Stimulated activated CD4-positive, alpha-beta T cell treated with anti-CD3 and anti-CD28 coated beads, Interleukin-1b, Interleukin-23, amount 100 ng/mL, for 48 hours (primary cell): ENCODE measurements at places on chromosomes 5 and 9.

DNA sequence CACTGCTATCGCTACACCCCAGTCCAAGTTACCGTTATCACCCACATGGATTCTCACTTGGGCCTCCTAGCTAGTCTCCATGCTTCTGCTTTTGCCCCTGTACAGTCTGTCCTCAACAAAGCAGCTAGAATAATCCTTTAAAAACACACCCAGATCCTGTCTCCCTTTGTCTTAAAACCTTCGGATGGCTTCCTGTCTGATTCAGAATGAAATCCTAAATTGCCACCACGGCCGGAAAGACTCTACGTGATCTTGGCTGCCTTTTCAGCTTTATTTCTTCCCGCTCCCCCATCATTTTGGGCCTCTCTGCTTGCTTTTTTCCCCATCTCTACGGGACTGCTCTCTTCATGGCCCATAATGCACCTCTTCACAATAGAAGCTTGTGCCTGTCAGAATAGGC lies 33.4 kb downstream of the GDNF start:
- DNase-seq = no peak

GRCh38 chr5:111488353-111488752 lies 24.0 kb downstream of the STARD4 start:
- no peak for DNase-seq

GRCh38 chr9:114853071-114853855 lies 47.4 kb upstream of the TNFSF15 start:
- no peak for DNase-seq

GRCh38 chr9:115596021-115596745 lies 478.2 kb upstream of the TNC start:
- DNase-seq = no peak

DNA sequence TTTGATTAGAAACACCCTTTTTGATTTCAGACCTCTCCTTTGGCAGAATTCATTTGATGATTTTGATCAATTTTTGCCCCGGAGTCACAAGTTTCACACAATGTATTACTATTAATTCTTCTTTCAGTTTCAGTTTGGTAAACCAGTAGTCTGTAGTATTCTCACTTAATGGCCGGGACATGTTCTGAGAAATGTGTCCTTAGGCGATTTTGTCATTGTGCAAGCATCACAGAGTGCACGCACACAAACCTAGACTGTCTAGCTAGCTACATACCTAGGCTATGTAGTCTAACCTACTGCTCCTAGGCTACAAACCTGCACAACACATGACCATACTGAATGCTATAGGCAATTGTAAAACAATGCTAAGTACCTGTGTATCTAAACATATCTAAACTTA lies 662.5 kb downstream of the IRX1 start:
- no peak for DNase-seq

GRCh38 chr5:149428032-149428431 lies 48.9 kb upstream of the IL17B start:
- DNase-seq = no peak

DNA sequence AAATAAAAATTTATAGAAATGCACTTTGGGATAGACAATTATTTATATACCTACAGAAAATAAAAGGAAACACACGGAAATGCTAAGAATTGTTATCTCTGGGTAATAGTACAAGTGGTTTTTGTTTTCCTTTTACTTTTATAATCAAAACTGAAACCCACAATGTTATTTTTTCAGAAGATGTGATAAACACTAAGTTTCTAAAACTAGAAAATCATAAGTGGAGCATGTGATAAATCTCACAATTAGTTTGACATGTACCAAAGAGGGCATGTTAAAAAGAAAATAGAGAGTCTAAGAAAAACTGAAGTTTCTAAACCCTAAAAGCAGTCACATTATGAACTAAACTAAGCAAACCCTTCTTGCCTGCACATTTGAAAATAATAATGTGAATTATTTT lies 61.1 kb downstream of the OXCT1 start:
- DNase-seq = no peak

DNA sequence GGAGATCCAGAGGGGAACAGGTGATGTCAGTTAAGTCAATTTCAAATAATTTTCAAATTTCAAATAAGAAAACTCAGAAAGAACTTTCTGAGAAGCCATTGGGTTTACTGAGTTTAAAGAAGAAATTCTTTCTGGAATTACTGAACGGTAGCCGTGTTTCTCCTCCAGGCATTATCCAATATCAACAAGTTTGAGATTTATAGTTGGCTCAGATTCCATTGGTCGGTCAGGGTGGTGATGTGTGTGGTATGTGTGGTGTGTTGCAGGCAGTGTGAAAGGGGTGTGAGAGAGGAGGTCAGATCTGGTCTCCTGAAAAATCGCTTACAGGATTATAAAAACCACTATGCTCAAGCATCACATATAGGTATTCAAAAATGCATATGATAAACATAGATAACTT lies 60.1 kb downstream of the PDE4D start:
- DNase-seq = no peak

- no peak for DNase-seq
Observed at GRCh38 chr5:135880278-135880677, 15.4 kb downstream of the IL9 start.

GRCh38 chr9:130943777-130944176 lies 4.7 kb upstream of the FIBCD1 start:
- no peak for DNase-seq

DNA sequence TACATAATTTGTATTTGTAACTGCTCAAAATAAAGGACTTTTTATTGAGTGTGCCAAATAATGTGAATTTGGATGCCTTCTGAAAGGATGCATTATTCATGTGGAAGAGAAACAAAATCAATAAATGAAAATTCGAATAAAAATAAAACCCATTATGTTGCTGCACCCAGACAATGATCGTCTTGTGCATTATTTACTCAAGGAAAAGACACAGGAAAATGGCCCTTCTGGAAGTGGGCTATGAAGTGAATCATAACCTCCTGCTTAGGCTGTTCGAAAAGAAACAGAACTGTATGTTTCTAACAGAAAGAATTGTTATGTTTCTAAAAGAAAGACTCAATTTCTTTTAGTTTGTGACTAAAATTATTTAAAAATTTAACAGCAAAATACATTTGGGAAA lies 168.9 kb upstream of the NFIB start:
- no peak for DNase-seq

DNA sequence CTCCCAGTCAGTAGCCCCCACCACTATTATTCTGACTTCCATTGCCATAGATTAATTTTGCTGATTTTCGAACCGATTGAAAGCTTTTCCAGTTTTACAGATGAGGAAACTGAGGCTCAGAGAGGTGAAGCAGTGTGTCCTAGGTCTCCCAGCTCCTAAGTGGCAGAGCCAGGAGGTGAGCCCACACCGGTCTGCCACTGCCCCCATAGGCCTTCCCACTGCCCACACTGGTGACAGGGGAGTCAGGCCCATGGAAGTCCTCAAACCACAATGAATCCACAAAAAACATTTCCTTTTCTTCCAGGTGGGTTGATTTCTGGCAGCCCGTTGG lies 54.9 kb upstream of the RPL26L1 start:
- no peak for DNase-seq

GRCh38 chr5:78003919-78004318 lies 227.8 kb upstream of the TBCA start:
- DNase-seq = no peak

- no peak for DNase-seq
Observed at GRCh38 chr9:136854113-136854841, 2.1 kb downstream of the MAMDC4 start.

GRCh38 chr5:42801516-42802166 lies 10.1 kb downstream of the SELENOP start:
- no peak for DNase-seq

GRCh38 chr5:167512111-167512510 lies 779.3 kb upstream of the WWC1 start:
- DNase-seq = no peak

- DNase-seq = no peak
Observed at GRCh38 chr5:171162596-171162995, 146.5 kb upstream of the TLX3 start.
